Hematopoietic multipotent progenitor cell (in vitro differentiated cells): ENCODE measurements at places on chromosomes 13 and 19.

DNA sequence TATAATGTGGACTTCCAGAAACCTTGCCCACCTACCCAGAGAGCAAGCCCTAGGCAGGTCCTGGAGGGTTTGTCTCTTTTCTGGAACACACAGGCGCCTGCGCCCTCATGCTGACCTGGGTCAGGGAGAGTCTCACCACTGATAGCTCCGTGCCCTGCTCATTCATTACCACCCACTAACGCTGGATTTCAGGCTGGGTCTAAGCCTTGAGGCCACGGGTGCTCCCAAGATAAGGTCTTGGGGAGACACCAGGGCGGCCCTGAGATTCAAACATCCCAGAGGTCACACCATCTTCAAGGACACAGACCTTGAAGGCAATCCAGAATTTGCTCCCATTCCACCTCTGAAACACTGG is 5.1 kb downstream of the S1PR2 start:
- DNase-seq, result no peak

DNA sequence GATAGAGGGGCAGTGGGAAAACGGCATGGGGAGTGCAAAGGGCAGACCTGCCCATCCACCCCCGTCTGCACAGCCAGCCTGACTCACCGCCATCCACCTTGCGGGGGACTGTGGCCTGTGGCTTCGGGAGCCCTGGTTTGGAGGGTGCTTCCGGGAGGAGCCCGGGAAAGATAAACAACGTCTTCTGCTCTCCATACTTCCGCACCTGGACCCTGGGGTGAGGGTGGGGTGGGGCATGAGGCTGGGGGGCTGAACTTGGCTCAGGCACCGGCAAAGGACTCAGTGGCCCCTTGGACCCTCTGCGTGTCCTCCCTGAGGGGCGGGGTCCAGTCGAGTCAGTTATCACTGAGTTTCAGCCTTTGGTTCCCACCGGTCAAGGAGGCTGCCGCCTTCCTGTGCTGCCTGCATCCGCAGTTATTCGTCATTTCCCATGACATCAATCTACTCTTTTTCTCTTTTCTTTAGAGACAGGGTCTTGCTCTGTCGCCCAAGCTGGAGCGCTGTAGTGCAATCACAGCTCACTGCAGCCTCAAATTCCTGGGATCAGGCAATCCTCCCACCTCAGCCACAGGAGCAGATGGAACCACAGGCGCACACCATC is 3.2 kb downstream of the GPR108 start:
- DNase-seq, result no peak

GRCh38 chr13:33723772-33724435 is 94.0 kb upstream of the RFC3 start:
- peak; percentile 84 for DNase-seq

- no peak for DNase-seq
These were observed 428.6 kb downstream of the RFC3 start for GRCh38 chr13:34246511-34246910.

- no peak for DNase-seq
These were observed 592 bp upstream of the TRIP10 start for GRCh38 chr19:6738787-6739389.

- no peak for DNase-seq
These were observed 67.3 kb downstream of the PCDH17 start for GRCh38 chr13:57698851-57699250.

- DNase-seq, result no peak
These were observed 7.6 kb downstream of the MBD3L2B start for GRCh38 chr19:7013678-7014077.

GRCh38 chr13:82248762-82249161 is 1633.5 kb downstream of the SLITRK1 start:
- no peak for DNase-seq

DNA sequence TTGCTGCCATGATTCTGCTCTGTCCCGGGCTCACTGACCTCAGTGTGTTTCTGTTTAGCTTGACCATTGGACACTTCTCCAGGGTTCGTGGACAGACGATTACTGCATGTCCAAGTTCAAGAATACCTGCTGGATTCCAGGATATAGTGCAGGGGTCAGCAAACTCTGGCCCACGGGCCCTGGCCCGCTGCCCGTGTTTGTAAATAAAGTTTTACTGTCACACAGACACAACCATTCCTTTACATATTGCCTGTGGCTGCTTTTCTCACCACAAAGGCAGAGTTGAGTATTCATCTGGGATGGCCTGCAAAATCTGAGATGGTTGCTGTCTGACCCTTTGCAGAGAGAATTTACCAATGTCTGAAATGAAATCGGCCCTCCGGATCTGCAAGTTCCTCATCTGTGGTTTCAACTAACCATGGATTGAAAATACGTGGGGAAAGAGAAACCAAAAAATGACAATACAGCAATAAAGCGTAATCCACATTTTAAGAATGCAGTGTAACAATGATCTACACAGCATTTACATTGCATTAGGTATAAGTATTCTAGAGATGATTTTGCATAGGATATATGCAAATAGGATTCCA is 25.9 kb upstream of the F2RL3 start:
- no peak for DNase-seq

- no peak for DNase-seq
These were observed 354.9 kb downstream of the PCDH9 start for GRCh38 chr13:66875264-66875663.

GRCh38 chr13:100921139-100921538 is 246.5 kb upstream of the TMTC4 start:
- DNase-seq, result no peak

DNA sequence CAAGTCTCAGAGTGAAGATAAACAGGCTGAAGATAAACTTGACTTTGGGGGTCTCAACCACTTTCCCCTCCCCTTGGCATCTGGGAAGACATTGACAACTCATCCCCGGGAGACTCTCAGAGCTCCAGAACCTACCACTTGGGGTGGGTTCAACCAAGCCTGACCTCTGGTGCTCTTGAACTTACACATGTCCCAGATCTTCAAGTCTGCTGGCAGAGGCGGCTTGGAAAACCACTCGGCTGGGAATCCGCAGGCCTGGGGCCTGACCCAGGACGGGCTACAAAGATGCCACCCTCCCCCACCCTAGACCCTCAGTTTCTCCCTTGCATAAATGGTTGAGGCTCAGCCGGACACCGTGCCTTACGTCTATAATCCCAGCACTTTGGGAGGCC is 512 bp downstream of the LRRC8E start:
- DNase-seq, result no peak

DNA sequence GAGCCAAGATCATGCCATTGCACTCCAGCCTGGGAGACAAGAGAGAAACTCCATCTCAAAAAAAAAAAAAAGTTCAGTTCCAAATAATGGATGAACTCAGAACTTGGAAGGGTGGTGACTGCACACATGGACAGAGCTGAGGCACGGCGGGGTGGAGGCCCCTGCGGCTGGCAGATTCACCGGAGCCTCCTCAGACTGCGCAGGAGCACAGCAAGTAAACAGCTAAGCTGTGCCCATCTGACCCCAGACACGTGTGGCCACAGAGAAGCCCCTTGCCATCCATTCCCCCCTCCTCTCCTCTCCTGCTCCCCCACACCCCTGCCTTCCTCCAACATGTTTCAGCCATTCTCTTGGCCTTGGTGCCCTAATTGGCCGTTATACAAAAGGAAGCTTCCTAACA is 15.6 kb upstream of the PROZ start:
- DNase-seq, result no peak

GRCh38 chr13:112968910-112969691 is at the start of gene MCF2L:
TSS of gene MCF2L (plus strand) at chr13:112969214. CDS start at chr13:112969380, 166 bp downstream.
- peak; percentile 51 for DNase-seq

- DNase-seq, result no peak
These were observed 220.3 kb downstream of the RAP2A start for GRCh38 chr13:97654236-97654635.

DNA sequence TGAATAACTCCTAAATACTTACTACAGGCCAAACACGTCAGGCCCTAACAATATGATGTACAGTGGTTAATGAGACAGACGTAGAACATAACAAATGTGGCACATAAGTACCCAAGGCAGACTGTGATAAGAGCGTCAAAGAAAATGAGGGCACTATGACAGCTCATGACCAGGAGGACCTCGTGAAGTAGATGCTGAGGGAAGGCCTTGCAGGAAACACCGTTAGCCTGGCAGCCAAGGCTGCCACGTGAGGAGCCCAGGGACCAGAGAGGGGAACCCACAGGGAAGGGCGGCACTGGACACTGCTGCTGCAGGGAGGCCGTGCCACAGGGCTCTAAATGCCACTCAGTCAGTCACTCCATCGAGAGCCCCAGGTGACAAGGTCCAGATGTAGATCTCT is 5.7 kb downstream of the TUBGCP3 start:
- DNase-seq, result peak; percentile 26
